ENCODE measurements at places on chromosomes 4 and X. TPM values are rescaled to one million over a fixed set of nuclear protein-coding genes. Genes with fewer than 3 reads are reported as not detected.
A peak's percentile ranks its signal among the peaks of the same experiment; 100 is the strongest.

DNA sequence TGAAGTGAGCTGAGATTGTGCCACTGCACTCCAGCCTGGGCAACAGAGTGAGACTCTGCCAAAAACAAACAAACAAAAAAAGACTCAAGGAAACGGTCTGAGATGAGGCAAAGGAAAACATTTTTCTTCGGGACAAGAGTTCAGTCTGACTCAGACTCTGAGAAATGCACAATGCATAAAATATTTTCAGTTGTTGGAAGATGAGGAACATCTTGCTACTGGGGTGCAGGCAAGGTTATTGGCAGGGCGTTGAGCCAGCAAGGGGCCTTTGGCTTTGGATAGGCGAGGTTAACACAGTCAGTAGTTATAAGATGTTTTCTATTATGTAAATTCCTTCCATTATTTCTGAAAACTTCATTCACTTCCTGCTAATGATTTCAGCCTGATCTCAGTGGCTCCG lies 96.1 kb upstream of the VCX start:
- no peak for DNase-seq
- no peaks in the 10 kb centered on the region for H3K36me3 ChIP-seq
- no peaks in the 10 kb centered on the region for H3K4me1 ChIP-seq

GRCh38 chr4:141995056-141995455 lies 358.7 kb downstream of the IL15 start:
- no peak overlapping the region for H3K27ac ChIP-seq
- no peaks in the 10 kb centered on the region for H3K27me3 ChIP-seq
- H3K36me3 ChIP-seq = no peaks in the 10 kb centered on the region
- H3K4me1 ChIP-seq = no peaks in the 10 kb centered on the region
- peak; percentile 9 for DNase-seq

The EREG gene
- not detected for total RNA-seq

GRCh38 chrX:36950495-36951253 lies 57.5 kb upstream of the FAM47C start:
- H3K27ac ChIP-seq = no peak overlapping the region
- no peak for DNase-seq
- no peaks in the 10 kb centered on the region for H3K27me3 ChIP-seq
- H3K36me3 ChIP-seq = no peaks in the 10 kb centered on the region

The CXorf49 gene
- total RNA-seq = not detected

- peak; percentile 69 for DNase-seq
- H3K36me3 ChIP-seq = no peaks in the 10 kb centered on the region
- no peak overlapping the region for H3K4me3 ChIP-seq
- H3K27ac ChIP-seq = peak overlapping the region; percentile 79
- no peaks in the 10 kb centered on the region for H3K27me3 ChIP-seq
Observed at GRCh38 chr4:16859031-16859430, 39.4 kb downstream of the LDB2 start.

GRCh38 chrX:119398974-119399771 lies at the start of gene SLC25A43:
Gene SLC25A43 (plus strand): TSS chrX:119399336. CDS start chrX:119399404, 68 bp downstream.
- peak; percentile 31 for DNase-seq
- peaks cover 9% of the 10 kb centered on the region for H3K4me1 ChIP-seq
- H3K36me3 ChIP-seq = no peaks in the 10 kb centered on the region
- H3K27me3 ChIP-seq = no peaks in the 10 kb centered on the region
- H3K27ac ChIP-seq = no peak within 1 kb of the TSS

GRCh38 chrX:37746218-37746941 lies 33.5 kb upstream of the CYBB start:
- H3K4me1 ChIP-seq = no peaks in the 10 kb centered on the region
- H3K27ac ChIP-seq = no peak overlapping the region
- H3K4me3 ChIP-seq = no peak overlapping the region

- no peak for DNase-seq
- no peaks in the 10 kb centered on the region for H3K36me3 ChIP-seq
- H3K4me3 ChIP-seq = no peak overlapping the region
- no peak overlapping the region for H3K27ac ChIP-seq
Observed at GRCh38 chrX:40987413-40987812, 97.8 kb upstream of the USP9X start.

DNA sequence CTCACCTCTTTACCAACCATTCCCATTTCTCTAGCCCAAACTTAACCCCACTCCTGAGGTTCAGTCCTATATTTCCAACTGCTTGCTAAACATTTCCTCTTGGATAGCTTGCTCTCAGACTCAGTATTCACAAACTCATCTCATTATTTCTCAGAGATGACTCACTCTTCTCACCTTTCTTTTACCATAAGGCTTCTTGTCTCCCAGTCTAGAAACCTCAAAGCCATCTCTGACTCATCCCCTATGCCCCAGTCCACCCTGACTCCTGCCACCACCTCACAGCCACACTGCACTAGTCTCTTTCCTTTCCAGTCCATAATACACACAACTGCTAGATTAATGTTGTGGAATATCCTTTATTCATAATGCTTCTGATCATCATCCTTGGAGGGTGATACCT lies 4.8 kb downstream of the FRMPD3 start:
- no peaks in the 10 kb centered on the region for H3K4me1 ChIP-seq
- no peak for DNase-seq
- peaks cover 21% of the 10 kb centered on the region for H3K27me3 ChIP-seq
- no peak overlapping the region for H3K4me3 ChIP-seq
- H3K27ac ChIP-seq = no peak overlapping the region

DNA sequence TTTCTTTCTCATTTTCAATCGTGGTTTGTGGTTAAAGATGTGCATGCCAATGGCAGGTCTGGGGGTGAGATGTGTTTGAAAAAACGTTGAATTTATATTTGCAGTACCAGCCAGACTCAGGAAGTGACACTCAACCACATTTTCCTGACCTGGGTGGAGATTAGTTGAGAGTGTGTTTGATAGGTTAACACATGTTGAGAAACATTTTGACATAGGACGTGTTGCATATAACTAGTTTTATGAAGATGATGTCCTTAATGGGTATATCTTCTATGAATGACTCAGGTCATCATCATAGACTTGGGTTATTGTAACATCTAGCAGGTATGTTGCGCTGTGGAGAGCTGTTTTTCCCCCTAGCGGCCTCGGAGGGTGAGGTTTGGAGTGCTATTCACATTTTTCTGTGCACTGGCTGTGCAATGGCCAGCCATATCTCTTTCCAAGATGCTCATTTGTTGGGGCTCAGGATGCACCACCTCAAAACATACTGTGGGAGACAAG lies 21.7 kb upstream of the CD38 start:
- no peaks in the 10 kb centered on the region for H3K36me3 ChIP-seq
- H3K4me1 ChIP-seq = peaks cover 16% of the 10 kb centered on the region
- no peak overlapping the region for H3K27ac ChIP-seq

The ASMT gene
- not detected for total RNA-seq

- DNase-seq = no peak
- no peaks in the 10 kb centered on the region for H3K27me3 ChIP-seq
- H3K36me3 ChIP-seq = no peaks in the 10 kb centered on the region
- H3K4me1 ChIP-seq = peaks cover 22% of the 10 kb centered on the region
Observed at GRCh38 chr4:56657818-56658217, 23.3 kb downstream of the HOPX start.

GRCh38 chrX:132086672-132087071 lies 41.1 kb downstream of the FRMD7 start:
- peaks cover 14% of the 10 kb centered on the region for H3K4me1 ChIP-seq
- no peak overlapping the region for H3K4me3 ChIP-seq
- peak overlapping the region; percentile 11 for H3K27ac ChIP-seq
- DNase-seq = peak; percentile 47
- H3K27me3 ChIP-seq = no peaks in the 10 kb centered on the region

GRCh38 chr4:101977076-101977475 lies 186.5 kb downstream of the BANK1 start:
- H3K4me3 ChIP-seq = no peak overlapping the region
- peak; percentile 91 for DNase-seq
- no peaks in the 10 kb centered on the region for H3K36me3 ChIP-seq
- no peaks in the 10 kb centered on the region for H3K27me3 ChIP-seq
- H3K27ac ChIP-seq = peak overlapping the region; percentile 5
- peaks cover 14% of the 10 kb centered on the region for H3K4me1 ChIP-seq

The BCORL1 gene
- 13.1 TPM for total RNA-seq
